ENCODE measurements at places on chromosomes 5 and 9. TPM values are rescaled to one million over a fixed set of nuclear protein-coding genes. Genes with fewer than 3 reads are reported as not detected.

DNA sequence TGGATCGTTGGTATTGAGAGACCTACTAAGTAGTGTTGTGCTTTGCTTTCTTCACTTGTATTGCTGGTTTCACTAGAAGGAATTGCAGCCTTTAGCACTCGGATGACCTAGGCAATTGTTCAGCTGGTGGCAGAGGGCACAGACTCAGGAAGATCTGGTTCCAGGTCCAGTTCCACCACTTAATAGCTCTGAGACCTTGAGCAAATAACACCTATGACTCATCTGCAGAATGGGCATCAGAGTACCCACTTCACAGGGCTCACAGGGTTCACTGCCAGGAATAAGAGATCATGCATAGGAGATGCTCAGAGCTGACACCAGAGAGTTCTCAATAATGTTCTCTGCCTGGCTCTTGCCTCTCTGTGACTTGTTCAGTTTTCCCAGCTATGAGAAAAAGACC, 133.6 kb downstream of the SIL1 start:
- DNase-seq: peak; percentile 88
- H3K36me3 ChIP-seq: no peaks in the 10 kb centered on the region
- H3K4me1 ChIP-seq: peaks cover 38% of the 10 kb centered on the region
- no peak overlapping the region for H3K4me3 ChIP-seq
- H3K27ac ChIP-seq: peak overlapping the region; percentile 42
- no peaks in the 10 kb centered on the region for H3K27me3 ChIP-seq

- no peaks in the 10 kb centered on the region for H3K36me3 ChIP-seq
- H3K27me3 ChIP-seq: no peaks in the 10 kb centered on the region
- DNase-seq: no peak
- no peak overlapping the region for H3K27ac ChIP-seq
- H3K4me3 ChIP-seq: no peak overlapping the region
- H3K4me1 ChIP-seq: peaks cover 34% of the 10 kb centered on the region
Measured at GRCh38 chr9:87573841-87574342, 76.2 kb downstream of the DAPK1 start.

DNA sequence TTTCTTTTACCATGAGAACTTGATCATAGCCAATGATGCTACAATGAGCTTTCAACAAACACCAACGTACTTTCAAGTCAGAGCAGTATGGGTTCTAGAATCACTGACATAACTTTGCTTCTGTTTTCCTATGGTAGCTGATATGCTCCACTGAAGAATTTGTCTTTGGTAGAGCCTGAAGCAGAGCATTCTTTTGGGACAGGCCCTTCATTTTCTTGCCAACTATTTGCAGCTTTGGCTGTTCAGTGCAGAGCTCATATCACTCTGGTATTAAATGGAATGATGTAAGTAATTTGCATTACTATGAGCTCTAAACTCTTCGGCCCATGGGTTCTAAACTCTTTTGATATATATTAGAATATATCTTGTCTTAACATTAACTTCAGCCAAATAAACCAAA, 51.8 kb upstream of the APC start:
- no peak overlapping the region for H3K4me3 ChIP-seq
- no peaks in the 10 kb centered on the region for H3K4me1 ChIP-seq
- no peak overlapping the region for H3K27ac ChIP-seq

The ECSCR gene
- not detected for total RNA-seq

The C1QTNF3 gene
- 8.3 TPM for total RNA-seq

The SPATA31D4 gene
- total RNA-seq: not detected

DNA sequence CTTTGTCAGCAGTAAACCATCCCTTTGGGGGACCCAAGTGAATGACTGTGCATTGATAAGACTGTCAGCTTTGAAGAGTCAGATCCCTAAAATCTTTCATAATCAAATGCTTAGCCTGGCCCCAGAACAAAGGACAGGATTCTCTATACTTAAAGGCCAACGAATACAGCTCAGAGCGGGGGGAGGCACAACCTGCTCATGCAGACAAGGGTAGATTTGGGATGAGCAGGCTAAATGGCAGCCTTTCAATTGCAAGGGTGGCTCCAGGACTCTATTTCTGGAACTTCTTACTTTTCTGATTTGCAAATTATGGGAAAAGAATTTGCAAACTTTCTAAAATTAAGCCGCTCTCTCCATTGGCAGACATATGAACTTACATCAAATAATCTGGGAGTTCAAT, 66.4 kb downstream of the ELL2 start:
- H3K36me3 ChIP-seq: peaks cover 16% of the 10 kb centered on the region
- no peaks in the 10 kb centered on the region for H3K27me3 ChIP-seq
- DNase-seq: no peak
- no peaks in the 10 kb centered on the region for H3K4me1 ChIP-seq

The PDLIM4 gene
- 35.8 TPM for total RNA-seq

DNA sequence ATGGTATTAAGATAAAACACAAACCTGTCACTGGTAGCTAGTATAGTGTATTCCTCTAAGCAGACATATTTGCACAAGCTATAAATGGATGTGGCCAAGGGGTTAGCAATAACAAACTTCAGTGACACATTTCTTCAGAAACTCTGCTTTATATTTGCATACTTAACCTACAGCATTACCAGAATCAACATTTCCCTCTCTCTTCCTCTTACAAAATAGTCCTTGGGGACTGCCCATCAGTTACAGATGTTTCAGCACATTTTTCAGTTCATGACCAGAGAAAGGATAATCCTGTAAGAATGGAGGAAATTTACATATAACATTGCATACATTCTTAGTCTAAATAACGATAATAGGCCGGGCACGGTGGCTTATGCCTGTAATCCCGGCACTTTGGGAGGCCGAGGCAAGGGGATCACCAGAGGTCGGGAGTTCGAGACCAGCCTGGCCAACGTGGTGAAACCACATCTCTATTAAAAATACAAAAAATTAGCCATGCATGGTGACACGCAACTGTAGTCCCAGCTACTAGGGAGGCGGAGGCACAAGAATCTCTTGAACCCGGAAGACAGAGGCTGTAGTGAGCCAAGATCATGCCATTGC, 25.3 kb upstream of the SLC1A1 start:
- no peak overlapping the region for H3K27ac ChIP-seq
- H3K4me3 ChIP-seq: no peak overlapping the region
- H3K4me1 ChIP-seq: no peaks in the 10 kb centered on the region
- H3K27me3 ChIP-seq: no peaks in the 10 kb centered on the region

- H3K4me1 ChIP-seq: peaks cover 23% of the 10 kb centered on the region
- peak overlapping the region; percentile 42 for H3K27ac ChIP-seq
- no peaks in the 10 kb centered on the region for H3K36me3 ChIP-seq
- H3K4me3 ChIP-seq: no peak overlapping the region
Measured at GRCh38 chr5:16536246-16536645, 70.6 kb upstream of the ZNF622 start.

The FOXD4L6 gene
- 0.20 TPM for total RNA-seq

The PSAT1 gene
- total RNA-seq: 315 TPM

The GNG10 gene
- total RNA-seq: 70.8 TPM

The ANKRD18B gene
- total RNA-seq: 4.6 TPM

DNA sequence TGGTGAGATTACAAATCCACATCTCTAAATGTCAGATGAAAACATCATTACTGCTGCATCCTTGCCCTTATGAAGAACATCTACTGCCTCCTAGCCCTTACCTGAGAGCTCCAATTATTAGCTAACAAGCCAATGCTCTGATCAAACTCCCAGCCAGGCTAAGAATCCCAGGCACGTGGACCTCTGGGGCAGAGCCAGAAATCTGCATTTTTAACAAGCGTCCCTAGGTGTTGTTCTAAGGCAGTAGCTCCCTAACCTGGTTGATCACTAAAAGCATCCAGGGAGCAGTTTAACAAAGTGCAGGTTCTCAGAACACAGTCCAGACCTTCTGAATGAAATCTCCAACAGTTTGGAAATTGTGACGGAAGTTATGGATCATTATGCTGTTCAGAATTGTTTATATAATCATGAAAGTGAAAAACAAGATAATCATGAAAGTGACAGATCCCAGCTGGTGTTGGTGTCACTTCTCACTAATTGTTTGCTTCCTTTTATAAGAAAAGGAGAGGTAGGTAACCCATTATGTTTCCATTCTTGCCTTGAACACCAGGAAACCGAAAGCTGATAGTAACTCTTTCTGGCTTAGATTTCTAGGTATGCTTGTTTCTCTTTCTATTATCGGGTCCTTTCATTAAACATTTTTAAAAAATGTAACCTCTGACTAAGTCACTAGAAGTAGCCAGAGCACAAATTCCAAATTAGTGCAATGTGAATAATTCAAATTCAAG, 216.5 kb upstream of the NR4A3 start:
- no peak overlapping the region for H3K4me3 ChIP-seq
- H3K27me3 ChIP-seq: no peaks in the 10 kb centered on the region
- H3K27ac ChIP-seq: no peak overlapping the region
- DNase-seq: no peak
- H3K36me3 ChIP-seq: no peaks in the 10 kb centered on the region

DNA sequence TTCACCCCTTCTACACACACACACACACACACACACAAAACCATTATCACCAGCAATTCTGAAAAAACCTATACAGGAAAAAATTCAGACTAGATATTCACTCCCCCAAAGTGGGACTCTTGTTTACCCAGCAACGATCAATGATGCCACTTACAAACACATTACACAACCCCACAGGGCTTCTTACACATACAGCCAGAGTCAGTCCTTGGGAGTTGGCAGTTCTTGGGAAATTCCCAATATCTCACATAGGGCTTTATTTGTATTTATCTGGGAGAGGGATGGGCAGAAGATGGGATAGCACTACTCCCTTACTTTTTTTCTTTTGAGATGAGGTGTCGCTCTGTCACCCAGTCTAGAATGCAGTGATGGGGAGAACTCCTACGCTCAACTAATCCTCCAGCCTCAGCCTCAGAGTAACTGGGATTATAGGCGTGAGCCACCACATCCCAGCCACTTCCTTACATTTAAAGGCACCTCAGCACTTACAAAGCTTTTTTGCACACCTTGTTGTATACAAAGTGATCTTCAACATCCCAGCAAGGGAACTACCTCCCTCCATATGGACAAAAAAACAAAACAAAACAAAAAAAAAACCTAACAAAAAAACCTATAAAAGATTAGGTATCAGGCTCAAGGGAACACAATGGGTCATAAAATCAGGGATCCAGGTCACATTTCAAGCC, 168.4 kb downstream of the TSSK1B start:
- no peaks in the 10 kb centered on the region for H3K36me3 ChIP-seq
- peak overlapping the region; percentile 9 for H3K4me3 ChIP-seq
- no peaks in the 10 kb centered on the region for H3K27me3 ChIP-seq
- H3K27ac ChIP-seq: peak overlapping the region; percentile 53
- peaks cover 25% of the 10 kb centered on the region for H3K4me1 ChIP-seq
- no peak for DNase-seq

- DNase-seq: no peak
- H3K27ac ChIP-seq: no peak overlapping the region
- no peaks in the 10 kb centered on the region for H3K4me1 ChIP-seq
- H3K27me3 ChIP-seq: no peaks in the 10 kb centered on the region
- H3K4me3 ChIP-seq: no peak overlapping the region
Measured at GRCh38 chr9:72327631-72328030, 37.4 kb downstream of the ZFAND5 start.

DNA sequence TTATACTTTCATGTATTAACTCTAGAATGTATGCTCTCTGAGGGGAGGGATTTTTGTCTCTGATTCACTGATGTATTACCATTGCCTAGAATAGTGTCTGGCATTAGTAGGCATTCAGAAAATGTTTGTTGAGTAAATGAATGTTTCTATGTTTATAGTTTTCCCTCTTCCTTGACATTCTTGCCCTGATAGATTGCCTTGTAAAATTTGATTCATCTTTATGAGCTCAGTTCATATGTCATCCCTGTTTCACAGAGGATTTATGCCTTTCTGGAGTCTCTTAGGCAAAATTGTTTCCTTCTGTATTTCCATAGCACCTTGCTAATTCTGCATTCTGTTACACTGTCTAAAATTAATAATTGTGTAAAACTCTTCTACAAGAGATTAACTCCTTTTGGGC, 72.3 kb downstream of the RASA1 start:
- H3K36me3 ChIP-seq: 0 out of 2 replicates have a peak, but pooled peaks cover 4% of the 10 kb centered on the region
- no peaks in the 10 kb centered on the region for H3K27me3 ChIP-seq
- H3K27ac ChIP-seq: no peak overlapping the region
- H3K4me1 ChIP-seq: no peaks in the 10 kb centered on the region
- DNase-seq: no peak

DNA sequence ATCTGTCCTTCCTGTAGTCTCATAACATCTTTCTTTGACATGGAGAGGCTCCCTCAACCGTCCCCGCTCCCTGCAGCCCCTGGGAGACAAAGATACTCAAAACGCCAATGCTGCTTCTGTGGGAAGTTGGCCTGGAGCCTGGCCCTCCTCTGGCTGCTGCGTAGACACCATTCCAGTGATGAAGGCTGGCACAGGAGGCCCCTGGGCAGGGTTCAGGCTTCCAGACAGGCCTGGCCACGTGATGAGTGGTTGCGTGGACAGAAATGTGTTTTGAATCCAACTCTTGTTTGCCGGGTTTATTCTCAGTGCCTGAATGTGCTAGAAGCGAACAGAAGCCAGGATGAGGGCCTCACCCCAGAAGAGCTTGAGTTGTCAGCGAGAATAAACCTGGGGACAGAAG, 43.2 kb upstream of the NKX2-5 start:
- no peak overlapping the region for H3K27ac ChIP-seq
- no peaks in the 10 kb centered on the region for H3K36me3 ChIP-seq
- no peak for DNase-seq
- H3K4me3 ChIP-seq: no peak overlapping the region
- no peaks in the 10 kb centered on the region for H3K4me1 ChIP-seq

DNA sequence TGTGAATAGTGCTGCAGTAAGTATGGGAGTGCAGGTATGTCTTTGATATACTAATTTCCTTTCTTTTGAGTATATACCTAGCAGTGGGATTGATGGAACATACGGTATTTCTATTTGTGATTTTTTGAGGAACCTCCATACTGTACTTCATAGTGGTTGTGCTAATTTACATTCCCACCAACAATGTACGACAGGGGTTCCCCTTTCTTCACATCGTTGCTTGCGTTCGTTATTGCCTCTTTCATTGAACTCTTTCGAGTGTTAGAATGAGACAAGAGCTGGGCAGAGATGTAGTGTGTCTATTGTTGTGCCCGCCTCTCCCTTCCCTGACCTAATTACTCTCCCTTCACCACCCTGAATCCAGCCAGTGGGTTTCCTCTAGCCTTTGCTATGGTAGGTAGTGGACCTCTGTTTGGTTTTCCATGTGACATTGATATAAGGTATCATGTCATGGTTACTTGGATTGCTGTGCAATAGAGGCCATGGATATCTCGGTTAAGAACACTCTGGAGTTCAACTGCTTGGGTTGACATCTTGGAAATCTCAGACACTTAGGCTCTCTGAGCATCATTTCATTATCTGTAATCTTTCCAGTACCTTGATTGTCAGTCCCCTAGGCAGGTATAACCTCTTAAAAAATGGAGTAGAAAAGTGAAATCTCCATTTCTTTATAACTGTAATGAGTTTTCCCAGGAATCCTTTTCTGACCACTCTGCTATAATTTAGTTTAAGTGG, 19.5 kb downstream of the AOPEP start:
- no peak for DNase-seq
- H3K27me3 ChIP-seq: no peaks in the 10 kb centered on the region
- H3K4me3 ChIP-seq: no peak overlapping the region
- H3K36me3 ChIP-seq: peaks cover 12% of the 10 kb centered on the region
- H3K4me1 ChIP-seq: no peaks in the 10 kb centered on the region

The MEIKIN gene
- not detected for total RNA-seq
